ENCODE measurements at places on chromosomes 2 and 18.

DNA sequence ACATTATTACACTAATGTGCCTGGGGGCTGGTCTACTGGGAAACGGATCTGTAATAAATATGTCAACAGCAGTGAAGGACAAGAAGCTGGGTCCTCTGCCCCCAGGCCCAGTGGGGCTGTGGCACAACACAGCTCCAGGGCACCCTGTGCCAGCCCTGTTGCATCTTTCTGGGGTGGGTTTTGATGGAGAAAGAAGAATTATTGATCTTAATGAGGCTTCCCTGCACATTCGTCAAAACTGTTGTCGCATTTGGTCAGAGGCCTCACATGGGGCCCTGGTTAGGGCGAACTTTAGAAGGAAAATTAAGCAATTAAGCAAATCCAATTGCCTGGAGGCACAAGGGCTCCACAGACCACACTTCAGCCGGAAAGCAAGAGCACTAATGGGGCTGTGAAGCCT, 30.0 kb upstream of the TWIST2 start:
- no peak for DNase-seq

DNA sequence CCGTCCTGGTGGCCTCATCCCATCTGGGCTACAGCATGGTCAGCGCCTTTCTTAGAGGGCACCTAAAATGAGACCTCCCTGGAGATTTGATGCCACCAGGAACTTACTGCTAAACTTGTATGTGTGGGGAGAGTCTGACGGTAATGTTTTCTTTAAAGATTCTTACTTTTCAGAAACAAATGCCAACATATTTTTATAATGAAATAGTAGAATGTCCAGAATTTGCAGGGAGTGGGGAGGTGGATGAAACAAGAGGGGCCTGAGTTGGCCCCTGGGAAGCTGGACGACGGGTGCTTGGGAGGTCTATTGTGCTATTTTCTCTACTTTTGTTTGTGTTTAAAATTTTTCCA, 118.8 kb upstream of the CTDP1 start:
- DNase-seq, result no peak

DNA sequence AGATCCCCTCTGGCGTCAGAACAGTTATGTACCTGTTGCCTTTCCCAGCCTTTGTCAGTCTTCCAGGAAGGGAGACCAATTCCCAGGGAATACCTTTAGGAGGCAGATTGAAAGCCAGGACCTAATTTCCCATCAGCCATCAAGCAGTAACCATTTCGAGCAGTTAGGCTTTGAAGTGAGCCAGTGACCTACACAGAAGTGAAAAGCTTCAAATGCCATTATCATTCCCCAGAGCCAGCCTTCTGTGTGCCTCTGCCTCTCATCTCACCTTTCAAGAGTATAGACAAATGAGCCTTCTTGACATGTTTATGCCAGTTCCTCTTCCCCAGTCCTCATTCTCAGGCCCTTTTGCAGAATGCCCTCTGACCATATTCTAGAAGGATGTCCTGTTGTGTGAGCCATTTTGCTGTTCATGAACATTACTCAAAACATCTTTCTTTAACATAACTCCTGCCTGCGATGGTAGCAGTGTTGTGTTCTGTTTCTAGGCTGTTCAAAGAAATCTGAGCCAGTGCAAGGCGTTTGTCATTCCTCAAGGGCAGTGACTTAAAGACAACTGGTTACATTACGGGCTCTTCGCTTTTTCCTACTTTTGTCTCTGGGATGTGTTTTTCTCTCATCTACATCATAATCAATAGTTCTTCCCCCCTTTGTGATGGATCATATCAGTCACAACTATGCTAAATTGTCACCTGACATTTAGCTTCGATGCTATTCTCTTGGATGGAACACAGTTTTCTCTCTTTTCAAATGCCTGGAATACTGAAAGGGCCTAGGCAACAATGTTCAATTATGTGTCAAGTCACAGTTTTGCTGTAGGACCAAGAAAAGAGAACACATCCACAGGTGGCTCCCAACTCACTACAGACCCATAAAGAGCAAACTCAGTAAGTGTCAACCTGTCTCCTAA, 138.6 kb downstream of the ALK start:
- DNase-seq, result no peak

DNA sequence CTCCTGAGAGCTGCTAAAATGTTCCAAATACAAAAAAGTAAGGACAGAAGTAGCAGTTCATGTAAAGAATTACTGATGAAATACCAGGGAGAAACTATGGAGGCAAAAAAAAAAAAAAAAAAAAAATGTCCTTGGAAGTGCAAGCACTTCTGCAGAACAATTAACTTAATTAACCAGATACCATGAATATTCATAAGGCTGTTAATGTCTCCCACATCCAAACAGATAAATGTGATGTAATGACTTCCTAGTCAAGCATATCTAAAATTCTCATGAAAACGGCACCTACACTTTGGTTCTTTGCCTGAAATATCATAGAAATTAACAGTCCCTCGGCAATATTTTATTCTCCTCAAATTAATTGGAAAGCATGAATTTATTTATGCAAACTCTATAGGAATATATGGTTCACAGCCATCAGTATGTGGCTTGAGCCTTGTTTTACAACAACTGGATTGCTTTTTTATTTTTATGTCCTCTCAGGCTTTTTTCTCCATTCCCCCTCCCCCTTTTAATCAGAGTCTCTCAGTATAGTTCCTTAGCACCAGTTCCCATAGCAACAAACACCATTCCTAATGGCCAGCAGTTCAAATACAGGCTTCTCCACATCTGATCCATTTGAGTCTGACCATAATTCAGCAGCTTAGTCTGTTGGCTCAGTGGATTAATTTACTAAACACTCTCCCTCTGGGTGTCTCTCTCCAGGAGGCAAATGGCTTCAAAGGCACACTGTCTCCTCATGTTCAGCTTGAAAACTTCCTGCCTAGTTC, 97.1 kb downstream of the ITGA4 start:
- no peak for DNase-seq

GRCh38 chr2:239203443-239204135, 197.2 kb downstream of the HDAC4 start:
- no peak for DNase-seq

DNA sequence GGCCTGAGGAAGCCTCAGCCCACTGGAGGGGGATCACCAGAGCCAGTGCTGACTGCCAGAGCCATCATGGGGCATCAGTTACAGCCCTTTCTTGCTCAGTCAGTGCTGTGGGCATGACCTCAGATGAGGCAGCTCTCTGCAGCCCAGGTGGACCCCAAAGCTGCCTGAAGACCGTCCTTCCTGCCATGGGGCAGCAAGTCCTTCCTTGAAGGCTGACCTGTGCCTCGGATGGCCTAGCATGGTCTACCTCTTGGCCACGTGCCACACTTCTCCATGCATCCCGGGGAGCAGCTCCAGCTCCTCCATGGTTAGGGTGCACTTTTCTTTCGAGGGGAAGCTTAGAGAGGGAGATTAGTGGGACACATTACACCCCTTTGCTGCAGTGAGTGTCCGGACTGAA, 233.4 kb downstream of the VAPA start:
- no peak for DNase-seq

GRCh38 chr2:189860161-189860560, 75.9 kb downstream of the PMS1 start:
- DNase-seq, result no peak
